Aorta (tissue), 5 donors: ENCODE measurements at places on chromosomes 6 and 20. TPM values are rescaled to one million over a fixed set of nuclear protein-coding genes. Genes with fewer than 3 reads are reported as not detected.

DNA sequence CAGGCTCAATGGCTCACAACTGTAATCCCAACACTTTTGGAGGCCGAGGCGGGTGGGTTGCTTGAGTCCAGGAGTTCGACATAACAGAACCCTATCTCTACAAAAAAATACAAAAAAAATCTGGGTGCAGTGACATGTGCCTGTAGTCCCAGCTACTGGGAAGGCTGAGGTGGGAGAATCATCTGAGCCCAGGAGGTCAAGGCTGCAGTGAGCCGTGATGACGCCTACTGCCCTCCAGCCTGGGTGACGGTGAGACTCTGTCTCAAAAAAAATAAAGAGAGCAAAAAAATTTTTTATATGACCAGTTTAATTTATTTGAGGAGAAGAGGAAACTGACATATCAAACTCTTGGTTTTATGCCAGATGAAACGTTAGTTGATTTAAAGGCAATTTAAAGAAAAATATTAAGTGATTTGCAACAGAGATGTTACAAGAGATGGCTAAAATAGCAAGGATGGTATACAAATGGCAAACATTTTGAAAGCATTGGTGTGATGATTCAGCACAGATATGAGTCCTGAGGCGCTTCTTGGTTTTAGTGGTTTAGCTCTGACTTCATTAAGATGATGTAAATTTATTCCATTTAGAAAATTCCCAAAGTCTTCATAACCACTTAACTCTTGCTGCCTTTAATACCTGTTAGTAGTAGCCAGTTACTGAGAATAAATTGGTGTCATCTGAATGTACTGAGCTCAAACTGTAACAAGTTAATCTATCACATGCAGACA, 17.7 kb downstream of the GTF2H5 start:
- no peak overlapping the region for H3K4me3 ChIP-seq
- H3K36me3 ChIP-seq = no peaks in the 10 kb centered on the region
- no peaks in the 10 kb centered on the region for H3K4me1 ChIP-seq
- no peak overlapping the region for H3K27ac ChIP-seq
- DNase-seq = no peak

GRCh38 chr6:21855811-21856455, 262.4 kb downstream of the SOX4 start:
- H3K4me3 ChIP-seq = no peak overlapping the region
- no peaks in the 10 kb centered on the region for H3K36me3 ChIP-seq
- DNase-seq = no peak
- H3K27ac ChIP-seq = no peak overlapping the region
- no peaks in the 10 kb centered on the region for H3K27me3 ChIP-seq
- H3K4me1 ChIP-seq = no peaks in the 10 kb centered on the region

- no peaks in the 10 kb centered on the region for H3K27me3 ChIP-seq
- no peak overlapping the region for H3K27ac ChIP-seq
- no peak for DNase-seq
- H3K36me3 ChIP-seq = no peaks in the 10 kb centered on the region
- H3K4me1 ChIP-seq = no peaks in the 10 kb centered on the region
Observed at GRCh38 chr20:59413326-59413865, 113.0 kb downstream of the EDN3 start.

ELOVL4 gene
- total RNA-seq = 2.4 TPM

DNA sequence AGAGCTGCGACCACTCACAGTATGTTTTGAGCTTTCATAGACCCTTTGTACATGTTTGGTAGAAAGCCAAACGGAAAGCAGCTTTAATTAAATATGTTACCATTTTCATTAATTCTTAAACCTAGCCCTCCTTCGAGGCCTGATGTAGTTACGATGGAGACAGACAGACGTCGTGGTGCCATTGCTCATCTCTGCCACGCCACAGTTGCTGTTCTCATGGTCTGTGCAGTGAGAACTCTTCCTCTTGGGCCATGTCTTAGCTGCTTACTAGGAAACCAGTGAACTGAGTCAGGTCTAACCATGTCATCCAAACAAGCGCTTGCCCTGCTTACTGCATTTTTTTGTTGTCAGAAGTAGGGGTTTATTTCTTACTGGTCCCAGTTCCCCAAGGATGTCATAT, 62.8 kb downstream of the SNX9 start:
- DNase-seq = no peak
- H3K4me3 ChIP-seq = no peak overlapping the region
- H3K27me3 ChIP-seq = no peaks in the 10 kb centered on the region
- peaks cover 2% of the 10 kb centered on the region for H3K36me3 ChIP-seq
- no peak overlapping the region for H3K27ac ChIP-seq

SLPI gene
- total RNA-seq = 41.2 TPM

DNA sequence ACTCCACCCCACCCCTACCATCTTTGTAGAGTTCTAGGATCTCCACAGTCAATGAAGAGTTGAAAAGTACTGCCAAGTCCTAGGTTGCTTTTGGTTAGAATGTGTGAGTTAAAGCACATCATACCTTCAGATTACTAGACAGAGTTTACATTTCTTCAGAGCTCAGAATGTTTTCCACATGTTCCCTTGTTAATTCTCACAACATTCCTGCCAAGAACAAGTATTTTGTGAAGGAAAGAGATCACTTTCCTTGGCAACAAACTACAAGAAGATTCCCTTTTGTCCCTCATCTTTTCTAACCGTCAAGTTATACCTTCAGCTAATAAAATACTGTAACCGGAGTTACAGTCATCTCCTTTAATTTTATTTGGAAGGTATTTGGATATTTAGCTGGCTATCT, 266.8 kb downstream of the ZFAND3 start:
- no peaks in the 10 kb centered on the region for H3K36me3 ChIP-seq
- DNase-seq = no peak
- H3K4me1 ChIP-seq = no peaks in the 10 kb centered on the region
- H3K27ac ChIP-seq = no peak overlapping the region
- no peaks in the 10 kb centered on the region for H3K27me3 ChIP-seq

GRCh38 chr6:167532410-167533288, 207.8 kb downstream of the TTLL2 start:
- no peaks in the 10 kb centered on the region for H3K27me3 ChIP-seq
- H3K4me3 ChIP-seq = no peak overlapping the region
- DNase-seq = no peak
- H3K27ac ChIP-seq = no peak overlapping the region

- no peak for DNase-seq
- H3K36me3 ChIP-seq = peaks cover 2% of the 10 kb centered on the region
- H3K4me1 ChIP-seq = no peaks in the 10 kb centered on the region
- H3K27ac ChIP-seq = peak overlapping the region; percentile 93
- H3K27me3 ChIP-seq = no peaks in the 10 kb centered on the region
Observed at GRCh38 chr20:31716818-31717477, 5.7 kb downstream of the BCL2L1 start.

WASF1 gene
- total RNA-seq = 8.9 TPM

- no peaks in the 10 kb centered on the region for H3K27me3 ChIP-seq
- no peak for DNase-seq
- no peak overlapping the region for H3K4me3 ChIP-seq
- H3K36me3 ChIP-seq = no peaks in the 10 kb centered on the region
- no peak overlapping the region for H3K27ac ChIP-seq
Observed at GRCh38 chr6:147283460-147283859, 79.2 kb downstream of the STXBP5 start.

DNA sequence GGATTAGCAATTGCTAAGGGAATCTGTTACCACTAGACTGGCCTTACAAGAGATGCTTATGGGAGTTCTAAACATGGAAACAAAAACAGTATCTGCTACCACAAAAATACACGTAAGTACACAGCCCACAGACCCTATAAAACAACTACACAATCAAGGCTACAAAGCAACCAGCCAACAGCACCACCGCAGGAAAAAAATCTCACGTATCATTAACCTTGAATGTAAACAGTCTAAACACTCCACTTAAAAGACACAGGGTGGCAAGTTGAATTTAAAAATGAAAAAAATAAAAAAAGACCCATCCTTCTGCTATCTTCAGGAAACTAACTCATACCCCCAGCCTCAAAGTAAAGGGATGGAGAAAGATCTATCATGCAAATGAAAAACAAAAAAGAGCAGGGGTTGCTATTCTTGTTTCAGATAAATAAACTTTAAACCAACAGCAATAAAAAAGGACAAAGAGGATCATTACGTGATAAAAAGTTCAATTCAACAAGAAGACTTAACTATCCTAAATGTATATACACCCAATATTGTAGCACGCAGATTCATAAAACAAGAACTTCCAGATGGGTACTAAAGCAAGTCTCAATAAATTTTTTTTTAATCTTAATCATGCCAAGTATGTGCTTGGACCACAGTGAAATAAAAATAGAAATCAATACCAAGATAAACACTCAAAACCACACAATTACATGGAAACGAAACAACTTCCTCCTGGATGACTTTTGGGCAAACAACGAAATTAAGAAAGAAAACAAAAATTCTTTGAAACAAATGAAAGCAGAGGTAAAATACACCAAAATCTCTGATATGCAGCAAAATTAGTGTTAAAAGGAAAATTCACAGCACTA, 52.3 kb downstream of the RNGTT start:
- H3K36me3 ChIP-seq = no peaks in the 10 kb centered on the region
- no peak overlapping the region for H3K27ac ChIP-seq
- no peaks in the 10 kb centered on the region for H3K27me3 ChIP-seq
- no peak overlapping the region for H3K4me3 ChIP-seq
- H3K4me1 ChIP-seq = peaks cover 2% of the 10 kb centered on the region

EYA4 gene
- total RNA-seq = 1.7 TPM

DNA sequence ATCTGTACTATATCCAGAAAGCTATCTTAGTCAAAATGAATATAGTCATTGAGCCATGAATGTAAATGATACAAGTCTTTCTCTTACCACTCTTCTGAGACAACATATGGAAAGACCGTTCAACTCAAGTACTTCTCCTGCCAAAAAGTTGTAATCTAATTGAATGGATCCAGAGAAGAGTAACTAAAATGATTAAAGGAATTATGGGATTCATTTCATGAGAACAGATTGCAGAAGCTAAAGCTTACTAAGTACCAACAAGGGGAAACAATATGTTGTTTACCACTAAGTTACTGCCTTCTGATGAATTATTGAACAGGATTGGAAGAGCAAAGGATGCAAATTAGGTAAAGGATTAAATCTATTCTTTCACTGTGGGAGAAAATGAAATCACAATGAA, 2.0 kb upstream of the LGSN start:
- H3K27me3 ChIP-seq = no peaks in the 10 kb centered on the region
- no peak overlapping the region for H3K4me3 ChIP-seq
- no peak overlapping the region for H3K27ac ChIP-seq

GRCh38 chr20:21050710-21051109, 55.4 kb downstream of the LINC00237 start:
- DNase-seq = no peak
- no peak overlapping the region for H3K4me3 ChIP-seq
- H3K36me3 ChIP-seq = no peaks in the 10 kb centered on the region
- peaks cover 3% of the 10 kb centered on the region for H3K27me3 ChIP-seq
- H3K4me1 ChIP-seq = no peaks in the 10 kb centered on the region

- H3K27ac ChIP-seq = no peak overlapping the region
- DNase-seq = no peak
- H3K4me3 ChIP-seq = no peak overlapping the region
- H3K27me3 ChIP-seq = no peaks in the 10 kb centered on the region
Observed at GRCh38 chr6:170013815-170014214, 262.4 kb downstream of the ERMARD start.

DNA sequence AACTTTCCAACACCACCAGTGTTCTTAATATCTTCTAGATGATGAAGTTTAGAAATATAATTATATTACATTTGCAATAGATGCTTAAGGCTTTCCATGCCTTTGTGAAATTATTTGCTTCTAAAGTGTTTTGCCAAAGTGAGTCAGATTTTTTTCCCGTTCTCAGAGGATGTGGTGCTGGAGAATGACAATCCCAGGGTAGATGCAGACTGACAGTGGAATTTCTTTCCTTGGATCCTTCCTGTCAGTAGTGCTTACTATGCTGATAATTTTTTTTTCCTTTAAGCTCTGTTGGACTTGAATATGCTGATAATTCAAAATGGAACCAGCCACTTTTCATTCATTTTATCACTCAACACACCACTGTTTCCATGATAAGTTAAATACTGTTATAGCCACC, 59.9 kb upstream of the SOX4 start:
- H3K4me3 ChIP-seq = no peak overlapping the region
- H3K36me3 ChIP-seq = no peaks in the 10 kb centered on the region
- H3K4me1 ChIP-seq = no peaks in the 10 kb centered on the region
- H3K27ac ChIP-seq = no peak overlapping the region
- H3K27me3 ChIP-seq = no peaks in the 10 kb centered on the region
- DNase-seq = no peak

DNA sequence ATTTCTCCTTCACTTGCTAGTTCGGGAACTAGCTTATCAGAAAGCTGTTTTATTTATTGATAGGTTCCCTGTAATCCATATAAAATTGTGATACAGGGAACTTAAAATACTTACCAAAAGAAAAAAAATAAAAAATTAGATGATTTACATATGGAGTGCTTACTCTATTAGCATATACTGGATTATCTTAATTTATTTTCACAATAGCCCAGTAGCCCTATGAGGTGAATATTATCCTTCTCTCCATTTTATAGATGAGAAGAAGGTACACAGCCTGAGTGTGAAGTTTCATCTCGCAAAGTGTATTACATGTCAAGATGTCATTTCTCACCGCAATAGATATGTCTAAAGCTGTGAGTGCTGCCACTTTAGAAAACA, 463.5 kb downstream of the CDKAL1 start:
- no peaks in the 10 kb centered on the region for H3K4me1 ChIP-seq
- DNase-seq = no peak
- H3K4me3 ChIP-seq = no peak overlapping the region
- H3K27ac ChIP-seq = no peak overlapping the region
- H3K36me3 ChIP-seq = no peaks in the 10 kb centered on the region

- DNase-seq = no peak
- no peaks in the 10 kb centered on the region for H3K27me3 ChIP-seq
- peaks cover 3% of the 10 kb centered on the region for H3K4me1 ChIP-seq
- no peak overlapping the region for H3K4me3 ChIP-seq
Observed at GRCh38 chr6:143401068-143401446, 49.4 kb downstream of the ADAT2 start.

DNA sequence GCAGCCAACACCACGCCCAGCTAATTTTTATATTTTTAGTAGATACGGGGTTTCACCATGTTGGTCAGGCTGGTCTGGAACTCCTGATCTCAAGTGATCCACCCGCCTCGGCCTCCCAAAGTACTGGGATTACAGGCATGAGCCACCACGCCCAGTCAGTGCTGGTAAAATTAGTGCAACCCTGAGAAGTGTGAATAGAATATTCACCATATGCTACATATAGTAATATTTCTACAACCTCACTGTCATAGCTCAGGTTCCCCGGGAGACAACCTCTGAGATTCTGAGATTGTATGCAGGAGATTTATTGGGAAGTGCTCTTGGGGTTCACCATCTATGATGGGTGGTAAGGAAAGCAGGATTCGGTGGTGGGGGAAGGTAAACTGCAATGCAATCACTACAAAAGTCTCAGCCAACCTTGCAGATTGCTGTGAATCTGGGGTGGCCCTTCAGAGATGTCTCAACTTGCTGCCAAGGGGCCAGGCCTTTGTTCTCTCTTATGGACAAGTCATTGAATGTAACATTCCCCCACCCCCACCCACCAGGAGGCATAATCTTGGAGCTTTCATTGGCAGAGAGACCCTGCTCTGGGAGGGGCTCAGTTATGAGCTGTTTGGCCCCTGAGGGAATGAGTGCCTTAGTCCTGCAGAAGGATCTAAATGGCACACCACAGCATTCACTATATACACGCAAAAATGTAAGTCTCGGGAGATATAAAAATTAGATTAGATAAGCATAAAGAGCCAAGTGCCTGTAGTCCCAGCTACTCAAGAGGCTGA, 34.0 kb upstream of the SEC63 start:
- no peak for DNase-seq
- no peaks in the 10 kb centered on the region for H3K4me1 ChIP-seq
- H3K27me3 ChIP-seq = no peaks in the 10 kb centered on the region
- H3K4me3 ChIP-seq = no peak overlapping the region
- H3K27ac ChIP-seq = no peak overlapping the region
- H3K36me3 ChIP-seq = no peaks in the 10 kb centered on the region

- H3K4me1 ChIP-seq = peaks cover 2% of the 10 kb centered on the region
- no peak overlapping the region for H3K4me3 ChIP-seq
- H3K36me3 ChIP-seq = no peaks in the 10 kb centered on the region
Observed at GRCh38 chr6:111228094-111228493, 140.8 kb downstream of the SLC16A10 start.
